Left cardiac atrium (tissue), 4 donors: ENCODE measurements at places on chromosomes 4 and X. TPM values are rescaled to one million over a fixed set of nuclear protein-coding genes. Genes with fewer than 3 reads are reported as not detected.
A peak's percentile ranks its signal among the peaks of the same experiment; 100 is the strongest.

GRCh38 chrX:102745857-102746584, 25.5 kb downstream of the GPRASP3 start:
- peak; percentile 60 for DNase-seq

- no peak for DNase-seq
Measured at GRCh38 chr4:168291242-168291641, 27.3 kb downstream of the DDX60 start.

GRCh38 chr4:140252742-140253555, 99.0 kb upstream of the MAML3 start:
- DNase-seq: peak; percentile 76

DNA sequence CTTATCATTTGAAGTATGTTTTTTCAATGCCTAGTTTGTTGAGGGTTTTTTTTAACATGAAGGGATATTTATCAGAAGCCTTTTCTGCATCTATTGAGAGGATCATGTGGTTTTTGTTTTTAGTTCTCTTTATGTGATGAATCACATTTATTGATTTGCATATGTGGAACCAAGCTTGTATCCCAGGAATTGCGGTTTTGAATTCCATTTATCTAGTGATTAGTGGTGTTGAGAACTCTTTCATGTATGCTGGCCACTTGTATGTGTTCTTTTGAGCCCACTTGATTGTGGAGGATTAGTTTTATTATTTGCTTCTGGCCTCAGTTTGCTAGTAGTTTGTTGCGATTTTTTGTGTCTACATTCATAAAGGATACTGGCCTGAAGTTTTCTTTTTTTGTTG, 85.0 kb upstream of the CNKSR2 start:
- DNase-seq: no peak

DNA sequence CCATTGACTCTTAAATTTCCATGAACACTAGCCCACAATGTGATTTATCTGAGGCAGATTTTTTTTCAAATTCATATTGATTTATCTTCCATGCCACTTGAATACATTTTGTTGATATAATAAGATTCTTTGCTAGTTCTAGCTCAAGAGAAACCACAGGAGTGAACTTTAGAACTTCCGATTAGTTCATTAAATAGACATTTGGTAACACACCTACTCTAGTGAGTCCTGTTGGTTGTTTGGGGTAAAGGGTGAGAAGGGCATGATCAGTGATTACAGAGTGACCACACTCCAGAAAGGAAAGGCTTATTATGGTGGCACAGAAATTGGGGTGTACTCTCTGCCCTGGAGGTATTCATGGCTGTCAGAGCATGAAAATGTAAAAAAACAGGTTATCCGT, 120.4 kb downstream of the CDKL5 start:
- no peak for DNase-seq

GRCh38 chr4:56055991-56056390, 107.2 kb downstream of the CEP135 start:
- no peak for DNase-seq

DNA sequence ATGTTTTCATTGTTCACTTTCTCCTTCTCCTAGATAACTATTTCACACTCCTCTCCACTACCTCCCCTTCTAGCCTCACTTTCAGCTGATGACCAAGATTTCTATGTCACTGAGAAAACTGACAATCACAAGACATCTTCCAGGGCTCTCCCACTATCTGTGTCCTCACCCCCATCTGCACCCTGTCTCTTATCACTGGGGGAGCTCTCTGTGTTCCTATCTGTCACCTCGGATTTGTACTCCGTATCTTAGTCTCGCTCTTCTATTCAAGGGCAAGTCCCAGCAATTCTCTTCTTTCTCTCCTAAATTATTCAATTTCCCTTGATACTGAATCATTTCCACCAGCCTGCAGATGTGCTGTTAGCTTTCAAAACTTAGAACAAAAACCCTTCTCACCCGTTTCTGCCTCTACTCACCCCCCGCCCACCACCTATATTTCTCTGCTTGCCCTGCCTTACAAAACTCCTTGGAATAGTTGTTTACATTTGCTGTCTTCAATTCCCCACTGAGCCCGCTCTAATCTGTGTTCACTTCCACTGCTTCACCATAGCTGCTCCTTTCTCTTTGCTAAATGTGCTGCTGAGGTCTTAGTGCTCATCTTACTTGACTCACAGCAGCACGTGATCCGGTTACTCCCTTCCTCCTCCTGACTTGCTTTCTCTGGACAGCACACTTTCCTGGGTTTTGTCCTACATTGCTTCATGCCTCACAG, 293.2 kb downstream of the UNC5C start:
- DNase-seq: no peak

VBP1 gene
- total RNA-seq: 59.2 TPM
